CD4-positive, alpha-beta T cell treated with Interleukin-15 for 4 hours (primary cell): ENCODE measurements at places on chromosomes 1 and 21.
A peak's percentile ranks its signal among the peaks of the same experiment; 100 is the strongest.

DNA sequence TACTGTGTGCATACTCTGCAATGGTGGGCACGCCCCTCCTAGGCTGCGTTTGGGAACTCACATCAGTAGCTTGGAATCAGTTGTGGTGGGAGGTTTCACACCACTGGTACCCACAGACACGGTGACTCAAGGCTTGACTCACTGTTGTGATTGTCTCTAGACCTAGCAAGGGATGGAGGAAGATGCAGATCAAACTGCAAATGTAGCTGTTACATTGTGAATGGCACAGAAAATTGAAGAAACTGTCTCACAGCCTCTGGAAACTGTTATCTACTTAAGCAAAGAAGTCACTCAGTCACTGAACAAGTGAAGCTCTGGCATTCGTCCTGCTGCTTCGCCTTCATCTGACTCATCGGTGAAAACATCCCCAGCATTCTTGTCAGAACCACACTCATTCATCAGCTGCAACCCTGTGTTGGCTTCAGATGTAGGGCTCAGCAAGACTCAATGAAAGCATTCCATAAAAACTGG, 59.5 kb downstream of the POFUT2 start:
- DNase-seq = peak; percentile 88

- DNase-seq = no peak
Measured at GRCh38 chr1:197778366-197778945, 3.2 kb upstream of the DENND1B start.

- no peak for DNase-seq
Measured at GRCh38 chr1:162996261-162996660, 72.9 kb upstream of the RGS4 start.

- no peak for DNase-seq
Measured at GRCh38 chr1:108665771-108666170, 4.9 kb upstream of the HENMT1 start.

GRCh38 chr1:171403393-171403792, 81.9 kb upstream of the PRRC2C start:
- DNase-seq = no peak

DNA sequence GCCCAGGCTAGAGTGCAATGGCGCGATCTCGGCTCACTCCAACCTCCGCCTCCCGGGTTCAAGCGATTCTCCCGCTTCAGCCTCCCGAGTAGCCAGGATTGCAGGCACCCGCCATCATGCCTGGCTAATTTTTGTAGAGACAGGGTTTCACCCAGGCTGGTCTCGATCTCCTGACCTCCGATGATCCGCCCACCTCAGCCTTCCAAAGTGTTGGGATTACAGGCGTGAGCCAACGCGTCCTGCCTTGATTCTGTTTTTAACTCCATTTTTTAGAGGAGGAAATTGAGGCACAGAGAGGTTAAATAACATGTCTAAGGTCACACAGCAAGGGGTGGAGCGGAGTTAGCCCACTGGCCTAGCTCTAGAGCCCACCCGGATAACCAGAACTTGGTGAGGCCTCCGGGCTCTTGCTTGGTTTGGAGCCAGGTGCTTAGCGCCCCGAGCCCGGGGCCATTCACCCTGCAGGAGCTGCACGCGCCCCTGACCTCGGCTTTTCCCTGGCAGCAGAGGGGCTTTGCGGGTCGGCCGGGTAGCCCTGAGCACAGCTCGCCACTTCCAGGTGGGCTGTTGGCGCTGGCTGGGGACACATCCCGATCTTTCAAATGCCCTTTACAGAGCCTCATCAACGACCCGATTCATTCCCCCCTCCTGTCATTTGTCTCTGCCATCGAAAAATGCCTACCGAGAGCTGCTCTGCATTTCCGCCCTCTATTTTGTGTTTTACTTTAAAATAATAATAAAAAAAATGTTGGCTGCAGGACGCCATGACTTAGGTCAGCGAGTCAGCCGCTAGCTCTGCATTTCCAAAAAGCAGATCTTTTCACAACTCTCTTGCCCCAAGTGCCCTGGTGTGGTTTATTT, 11.2 kb downstream of the SIM2 start:
- DNase-seq = no peak

- DNase-seq = peak; percentile 50
Measured at GRCh38 chr1:174967845-174968705, 31.7 kb upstream of the CACYBP start.
